Amniotic stem cell (primary cell): ENCODE measurements at places on chromosomes 7 and 10.

DNA sequence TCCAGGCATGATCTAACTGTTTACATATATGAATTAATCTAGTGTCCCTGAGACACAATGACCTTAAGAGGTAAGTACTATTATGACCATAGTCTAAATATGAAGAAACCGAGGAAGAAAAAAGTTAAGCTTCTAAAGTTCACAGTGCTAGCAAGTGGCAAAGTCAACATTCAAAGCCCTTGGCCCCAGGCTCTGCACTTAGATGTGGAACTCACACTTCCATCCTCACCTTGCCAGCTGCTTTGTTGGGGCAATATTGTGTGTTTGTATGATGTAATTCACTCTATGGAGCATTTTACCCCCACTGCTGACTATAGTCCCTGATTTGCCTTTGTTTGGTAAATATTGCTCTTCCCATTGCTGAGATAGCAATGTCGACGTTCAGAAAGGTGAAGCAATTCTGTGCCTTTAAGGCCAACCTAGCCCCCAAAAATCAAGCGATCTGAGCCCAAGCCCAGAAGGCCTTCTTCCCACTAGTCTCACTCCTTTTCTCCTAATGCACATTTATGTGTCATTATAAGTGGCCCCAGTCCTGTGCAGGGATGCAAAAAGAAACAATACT is 487.6 kb upstream of the ZMIZ1 start:
- no peak for DNase-seq

DNA sequence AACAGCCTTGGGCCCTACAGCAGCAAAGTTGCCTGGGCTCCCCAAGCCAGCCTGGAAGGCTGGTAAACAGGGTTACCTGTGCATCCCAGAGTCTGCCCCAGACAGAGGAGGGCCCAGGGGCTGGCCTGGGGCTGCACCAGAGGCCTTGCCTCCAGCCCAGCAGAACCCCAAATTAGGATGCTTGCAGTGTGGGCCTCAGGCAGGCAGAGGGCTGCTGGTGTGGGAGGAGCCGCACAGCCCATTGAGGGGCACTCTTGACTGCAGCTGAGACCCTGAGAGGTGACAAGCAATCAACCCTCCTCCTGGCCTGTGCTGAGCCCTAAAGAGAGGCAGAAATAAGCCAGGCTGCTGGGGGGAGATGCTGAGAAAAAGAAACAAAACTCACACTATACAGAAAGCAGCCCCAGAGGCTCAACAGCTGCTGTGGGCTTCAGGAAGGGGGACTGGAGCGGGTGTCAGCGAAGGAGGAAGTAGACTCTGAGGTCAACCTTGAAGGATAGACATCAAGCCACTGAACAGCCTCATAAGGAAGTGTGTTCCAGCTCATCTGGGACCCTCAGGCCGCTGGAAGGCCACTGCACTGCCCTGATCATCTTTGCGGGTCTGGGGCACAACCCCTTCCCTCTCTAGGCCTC is 6.6 kb downstream of the AIFM2 start:
- DNase-seq = no peak

GRCh38 chr10:87613751-87614150 is 45.9 kb upstream of the PAPSS2 start:
- no peak for DNase-seq

DNA sequence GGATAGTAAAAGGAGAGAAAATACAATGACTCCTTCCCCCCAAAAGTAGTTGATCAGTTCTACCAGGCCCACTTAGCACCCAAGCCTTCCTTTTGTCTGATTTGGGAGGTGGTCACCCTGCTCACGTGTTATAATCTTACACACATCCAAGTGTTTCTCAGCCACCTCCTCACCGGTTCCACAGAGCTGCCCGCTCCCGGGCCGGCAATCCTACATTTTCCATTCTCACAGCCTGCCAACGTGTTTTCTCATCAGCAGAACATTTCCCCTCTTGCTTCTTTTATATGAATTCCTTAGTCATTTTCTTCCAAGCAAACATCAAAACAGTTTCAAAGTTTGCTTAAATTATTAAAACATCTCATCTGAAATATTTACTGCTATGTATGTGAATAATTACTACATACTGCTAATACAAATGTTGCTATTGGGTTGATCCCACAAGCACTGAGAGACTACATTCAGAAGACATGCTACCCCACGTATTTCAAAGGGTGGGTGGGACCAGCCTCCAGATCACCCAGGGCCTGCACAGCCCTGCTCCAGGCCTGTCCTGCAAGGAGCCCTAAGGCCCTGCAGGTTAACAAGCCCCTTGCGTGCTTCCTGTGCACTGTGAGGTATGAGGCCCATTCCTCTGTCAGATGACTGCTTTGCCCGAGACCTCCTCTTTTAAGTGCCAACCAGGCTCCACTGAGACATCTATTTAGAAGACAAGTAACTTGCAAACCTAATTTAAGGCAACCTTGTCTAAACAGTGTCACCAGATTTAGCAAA is 75.3 kb downstream of the GRB10 start:
- no peak for DNase-seq

- no peak for DNase-seq
Observed at GRCh38 chr10:96380821-96381220, 22.0 kb upstream of the OPALIN start.

GRCh38 chr7:37108615-37109014 is 340.0 kb downstream of the ELMO1 start:
- DNase-seq = no peak

GRCh38 chr7:139830292-139830691 is 1.2 kb downstream of the TBXAS1 start:
- no peak for DNase-seq

DNA sequence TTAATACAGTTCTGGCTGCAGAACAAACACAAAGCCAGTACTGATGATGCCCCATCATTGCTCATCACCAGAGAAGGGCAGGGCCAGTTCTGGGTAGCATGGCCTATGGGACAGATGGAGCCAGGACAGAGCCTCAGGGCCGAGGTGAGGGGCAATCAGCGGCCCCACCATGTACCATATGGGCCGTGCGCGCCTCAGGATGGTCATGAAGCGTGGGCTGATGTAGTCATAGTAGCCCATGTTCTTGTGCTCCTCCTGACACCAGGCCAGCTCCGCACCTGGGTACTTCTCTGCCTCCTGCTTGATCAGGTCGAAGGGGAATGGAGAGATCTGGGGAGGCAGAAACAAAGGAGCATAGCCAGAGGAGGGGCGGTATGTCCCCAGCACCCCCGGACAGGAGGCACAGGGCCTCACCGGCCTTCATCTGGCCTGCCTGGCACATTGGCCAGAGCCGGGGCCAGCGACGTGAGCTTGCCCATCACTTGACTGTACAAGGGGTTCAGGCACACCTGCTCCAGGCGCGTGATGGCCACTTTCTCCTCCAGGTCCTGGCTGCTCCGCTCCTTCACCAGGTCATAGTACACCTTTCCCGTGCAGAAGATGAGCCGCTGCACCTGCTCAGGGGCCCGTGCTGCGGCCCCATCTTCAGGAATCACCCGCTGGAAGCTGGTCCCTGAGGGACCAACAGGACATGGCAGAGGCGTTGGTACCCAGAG is 26.1 kb downstream of the OGDHL start:
- no peak for DNase-seq

DNA sequence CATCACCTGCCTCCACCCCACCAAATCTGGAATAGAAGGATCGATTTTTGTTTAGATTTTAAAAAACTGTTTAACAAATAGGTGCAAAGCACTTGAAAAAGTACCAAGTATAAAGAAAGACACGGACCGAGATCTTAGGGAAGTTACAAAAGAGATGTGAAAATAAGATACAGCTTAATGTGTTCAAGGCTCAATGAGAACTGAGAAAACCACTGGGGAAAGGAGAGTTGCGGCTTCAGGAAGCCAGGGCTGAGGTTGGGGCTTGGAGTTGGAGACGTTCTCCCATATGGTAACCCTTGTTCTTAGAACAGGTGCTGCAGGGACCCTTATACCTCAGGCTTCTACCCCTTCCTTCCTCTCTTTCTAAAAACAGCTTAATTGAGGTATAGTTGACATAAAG is 140.2 kb downstream of the FANK1 start:
- no peak for DNase-seq

- DNase-seq = no peak
Observed at GRCh38 chr10:53401536-53401935, 629.0 kb upstream of the MBL2 start.

GRCh38 chr10:13712476-13712836 is 125.7 kb downstream of the PRPF18 start:
- no peak for DNase-seq

GRCh38 chr7:100433592-100434296 is 2.6 kb downstream of the PPP1R35 start:
- no peak for DNase-seq

DNA sequence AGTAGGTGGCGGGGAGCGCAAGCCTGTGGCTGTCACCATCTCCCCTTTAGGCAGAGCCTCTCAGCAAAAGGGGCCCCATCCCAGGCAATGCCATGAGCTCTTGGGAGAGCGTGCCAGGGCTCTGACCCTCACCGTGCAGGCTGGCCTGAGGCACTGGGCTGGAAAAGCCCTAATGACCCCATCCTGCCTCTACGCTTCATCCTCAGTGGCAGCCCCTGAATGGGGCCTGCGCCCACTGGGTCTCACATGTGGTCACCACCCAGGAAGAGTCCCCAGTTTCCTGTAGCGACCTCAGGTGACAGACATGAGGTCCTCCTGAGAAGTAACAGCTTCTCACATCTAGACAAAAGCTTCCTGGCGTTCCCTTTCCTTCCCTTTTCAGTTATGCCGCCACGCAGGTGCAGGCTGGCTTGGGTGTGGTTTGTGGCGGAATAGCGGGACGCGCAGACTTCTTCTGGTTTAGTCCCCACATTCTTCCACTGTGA is 59.2 kb downstream of the CLEC2L start:
- no peak for DNase-seq

DNA sequence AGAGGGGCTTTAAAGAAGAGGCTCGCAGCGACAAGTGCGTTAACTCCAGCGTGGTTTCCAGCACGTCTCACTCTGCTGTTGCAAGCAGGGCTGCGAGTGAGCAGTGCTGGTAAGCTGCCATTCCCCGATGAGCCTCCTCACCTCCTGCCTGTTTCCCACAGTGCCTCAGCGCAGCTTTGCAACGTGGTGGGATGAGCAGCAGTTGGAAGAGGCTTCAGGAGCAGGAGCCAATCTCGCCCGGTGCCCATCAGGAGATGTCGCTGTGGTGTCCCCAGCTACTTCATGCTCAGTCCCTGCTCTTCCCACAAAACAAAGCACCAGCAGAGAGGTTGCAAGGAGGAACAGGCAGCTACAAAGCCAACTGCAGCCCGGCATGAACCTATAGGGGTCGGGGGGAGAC is 2.4 kb upstream of the ADARB2 start:
- no peak for DNase-seq

GRCh38 chr7:1275451-1276381 is 43.0 kb downstream of the UNCX start:
- DNase-seq = no peak

GRCh38 chr10:7408291-7409044 is 2.4 kb downstream of the SFMBT2 start:
- DNase-seq = no peak

- no peak for DNase-seq
Observed at GRCh38 chr10:98295401-98295811, 27.4 kb upstream of the LOXL4 start.

DNA sequence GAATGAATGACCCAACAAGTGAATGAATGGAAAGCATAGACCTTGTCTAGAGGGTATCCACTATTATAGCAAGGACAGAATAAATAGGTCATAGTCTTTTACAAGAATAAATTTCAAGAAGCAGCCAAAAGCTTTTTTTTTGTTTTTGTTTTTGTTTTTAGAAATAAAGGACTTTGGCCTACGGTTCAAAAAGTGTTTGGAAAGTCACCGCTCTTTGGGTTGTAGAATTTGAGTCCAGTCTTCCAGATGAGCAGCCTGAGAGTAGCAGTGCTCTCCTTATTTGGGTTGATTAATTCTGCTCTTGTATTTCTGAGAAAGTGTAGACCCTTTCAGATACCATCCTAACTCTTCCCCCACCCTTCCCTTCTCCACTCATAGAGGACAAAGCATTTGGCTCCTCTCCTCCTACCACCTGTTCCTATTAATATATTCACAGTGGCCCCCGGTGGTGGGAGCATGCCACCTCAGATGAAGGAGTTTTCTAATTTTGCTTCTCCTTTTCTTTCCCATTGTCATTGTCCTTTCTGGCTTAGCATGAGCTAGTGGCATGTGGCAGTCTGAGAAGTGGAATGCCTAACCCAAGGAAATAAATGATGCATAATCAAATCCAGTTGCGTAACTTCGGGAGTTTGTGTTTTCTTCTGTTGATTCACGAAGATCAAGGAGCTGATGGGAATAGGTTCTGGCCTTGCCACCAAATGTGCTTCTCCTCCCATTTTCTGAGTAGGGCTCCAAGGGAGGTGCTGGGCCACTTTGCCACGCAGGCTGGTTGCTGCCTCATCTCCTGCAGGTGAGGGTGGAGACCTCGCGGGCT is 114.7 kb downstream of the CHN2 start:
- no peak for DNase-seq

DNA sequence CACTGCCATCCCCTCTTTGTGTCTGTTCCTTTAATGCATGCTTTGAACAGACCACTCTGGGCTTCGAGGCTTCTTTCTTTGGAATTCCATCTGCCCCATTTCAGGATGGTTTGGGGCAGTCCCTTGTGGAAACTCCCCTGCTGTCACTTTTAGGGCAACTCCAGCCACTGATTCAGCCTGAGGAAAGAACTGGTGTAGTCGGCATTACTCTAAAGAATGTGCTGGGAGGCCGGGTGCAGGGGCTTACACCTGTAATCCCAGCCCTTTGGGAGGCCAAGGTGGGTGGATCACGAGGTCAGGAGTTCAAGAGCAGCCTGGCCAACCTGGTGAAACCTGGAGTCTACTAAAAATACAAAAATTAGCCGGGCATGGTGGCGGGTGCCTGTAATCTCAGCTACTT is 358.1 kb upstream of the NUPR2 start:
- DNase-seq = no peak

DNA sequence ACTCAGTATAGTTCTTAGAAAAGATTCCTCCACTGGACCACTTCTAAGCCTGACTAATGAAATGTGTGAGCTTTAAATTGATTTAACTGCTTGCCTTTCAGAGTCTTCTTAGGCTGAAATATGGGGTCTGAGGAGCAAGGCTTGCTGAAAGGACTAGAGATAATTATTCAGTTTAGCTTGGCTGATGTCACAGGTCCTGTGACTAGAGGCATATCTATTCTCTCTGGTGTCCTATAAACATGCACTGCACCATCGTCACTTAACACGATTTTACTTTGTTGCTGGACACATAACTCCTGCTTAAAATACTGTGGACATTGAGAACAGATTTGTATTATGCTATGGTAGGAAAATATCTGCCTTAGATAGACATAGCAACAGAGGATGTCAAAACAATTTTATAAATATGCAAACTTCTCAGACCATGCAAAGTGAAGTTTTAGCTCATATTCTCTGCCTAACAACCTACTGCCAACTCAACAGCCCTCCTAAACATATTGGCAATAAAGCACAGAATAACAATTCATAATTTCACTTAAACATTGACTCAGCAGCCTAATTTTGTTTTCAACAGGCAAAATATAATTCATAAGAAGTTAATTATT is 80.2 kb downstream of the RNF133 start:
- DNase-seq = no peak
